ENCODE measurements at places on chromosomes 13 and 19.
A peak's percentile ranks its signal among the peaks of the same experiment; 100 is the strongest.

GRCh38 chr13:62510906-62511655, 1095.4 kb upstream of the PCDH20 start:
- DNase-seq: no peak

DNA sequence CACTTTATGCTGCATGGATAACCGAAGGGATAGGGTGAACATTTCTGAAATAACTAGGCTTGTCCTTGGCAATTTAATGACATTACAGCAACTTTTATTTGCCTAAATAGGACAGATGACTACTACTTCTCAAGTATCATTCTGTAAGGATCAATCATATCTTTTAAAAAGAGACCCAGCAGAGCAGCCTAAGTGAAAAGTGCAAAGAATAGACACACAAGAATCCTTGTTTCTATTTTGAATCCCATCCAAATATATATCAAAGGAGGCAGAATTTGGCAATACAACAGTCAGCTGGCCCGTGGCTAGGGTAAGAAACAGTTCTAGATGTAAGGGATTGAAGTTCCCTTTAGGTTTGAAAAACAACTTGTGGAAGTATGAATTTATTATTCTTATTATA, 6.9 kb downstream of the THSD1 start:
- DNase-seq: no peak

DNA sequence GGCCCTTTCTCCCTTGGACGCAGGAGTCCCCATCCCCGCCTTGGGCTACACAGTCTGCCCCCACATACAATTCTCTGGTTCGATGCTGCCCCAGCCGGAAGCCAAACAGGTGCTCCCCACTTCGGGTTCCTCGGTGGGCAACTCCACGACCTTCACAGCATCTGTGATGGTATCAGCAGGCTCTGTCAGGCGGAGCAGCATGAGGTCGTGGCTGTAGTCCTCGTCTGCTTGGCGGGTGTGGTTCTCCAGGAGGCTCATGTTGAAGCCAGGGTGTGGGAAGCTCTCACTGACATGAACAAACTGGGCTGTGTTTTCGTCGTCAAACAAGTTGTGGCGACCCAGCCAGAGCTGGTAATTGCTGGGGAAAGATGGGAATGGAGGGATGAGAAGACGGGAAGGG, 3.5 kb downstream of the KLK1 start:
- DNase-seq: no peak

GRCh38 chr19:5268801-5269200, 71.8 kb downstream of the PTPRS start:
- no peak for DNase-seq

- DNase-seq: no peak
Measured at GRCh38 chr19:18620902-18621301, 8.2 kb downstream of the TMEM59L start.

DNA sequence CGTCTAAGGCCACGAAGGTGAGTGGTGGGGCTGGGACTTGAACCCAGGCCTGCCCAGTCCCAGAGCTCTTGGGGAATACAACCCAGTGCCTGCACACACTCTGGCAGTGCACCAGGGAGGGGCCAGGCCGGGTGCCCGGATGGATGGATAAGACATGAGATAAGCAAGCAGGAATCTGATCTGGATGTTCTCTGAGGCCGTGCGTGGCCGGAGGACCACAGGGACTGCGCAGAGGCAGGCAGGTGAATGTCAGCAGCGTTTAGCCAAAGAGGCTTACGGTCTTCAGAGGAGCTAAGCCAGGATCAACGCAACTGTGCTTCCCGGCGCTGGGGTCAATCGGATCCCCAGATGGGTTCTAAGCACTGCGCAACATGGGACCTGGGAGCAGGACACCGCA, 1.5 kb downstream of the ZNF787 start:
- no peak for DNase-seq

GRCh38 chr13:113553511-113554332, 30.8 kb upstream of the TFDP1 start:
- DNase-seq: no peak

DNA sequence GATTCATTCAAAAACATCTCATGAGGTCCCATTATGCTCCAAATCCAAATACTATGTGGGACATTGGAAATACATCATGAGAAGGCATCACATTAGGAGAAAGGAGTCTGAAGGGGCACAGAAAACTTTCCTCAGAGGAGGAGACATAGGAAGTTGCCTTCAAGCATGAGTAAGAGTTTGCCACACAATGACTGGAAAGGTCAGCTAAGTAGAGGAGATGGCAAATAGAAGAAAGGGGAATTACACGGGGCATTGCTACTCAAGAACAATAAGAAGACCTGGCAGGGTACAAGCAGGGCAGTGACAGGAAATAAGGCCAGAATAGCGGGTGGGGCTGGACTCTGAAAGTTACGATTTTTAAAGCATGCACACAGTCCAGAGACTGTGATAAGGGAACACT, 231.6 kb downstream of the SPRY2 start:
- no peak for DNase-seq

GRCh38 chr19:48539503-48540096, 12.4 kb upstream of the SULT2B1 start:
- DNase-seq: no peak

DNA sequence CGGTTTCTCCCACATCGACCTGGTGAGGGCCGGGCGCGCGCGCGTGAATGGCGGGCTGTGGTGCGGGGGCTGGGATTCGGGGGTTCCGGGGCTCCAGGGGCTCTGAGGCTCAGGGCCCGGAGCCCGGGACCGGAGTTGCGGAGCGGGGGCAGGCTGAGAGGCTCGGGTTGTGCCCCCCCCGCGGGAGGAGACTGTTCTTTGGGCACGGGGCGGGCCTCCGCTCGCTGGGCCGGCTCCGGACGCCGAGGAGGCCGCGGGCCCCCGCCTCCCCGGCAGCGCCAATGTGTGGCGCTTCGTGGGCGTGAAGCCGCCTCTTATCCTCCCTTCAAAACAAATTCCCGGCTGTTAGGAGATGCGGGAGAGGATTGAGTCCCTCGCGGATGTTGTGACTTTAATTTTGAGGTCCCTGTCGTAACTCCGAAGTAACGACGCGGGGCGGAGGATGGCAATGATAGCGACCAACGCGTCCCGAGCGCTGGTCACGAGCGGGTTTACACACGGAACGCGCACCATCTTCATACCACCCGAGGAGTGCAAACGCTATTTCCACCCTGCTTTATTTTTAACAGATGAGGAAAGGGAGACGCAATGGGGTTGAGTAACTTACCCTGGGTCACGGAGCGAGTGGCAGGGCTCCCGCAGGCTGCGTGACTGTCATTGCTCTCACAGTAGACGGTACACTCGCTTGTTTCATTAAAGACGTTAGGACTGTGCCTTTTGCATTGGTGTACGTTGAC, 536 bp downstream of the UBA2 start:
- peak; percentile 21 for DNase-seq

DNA sequence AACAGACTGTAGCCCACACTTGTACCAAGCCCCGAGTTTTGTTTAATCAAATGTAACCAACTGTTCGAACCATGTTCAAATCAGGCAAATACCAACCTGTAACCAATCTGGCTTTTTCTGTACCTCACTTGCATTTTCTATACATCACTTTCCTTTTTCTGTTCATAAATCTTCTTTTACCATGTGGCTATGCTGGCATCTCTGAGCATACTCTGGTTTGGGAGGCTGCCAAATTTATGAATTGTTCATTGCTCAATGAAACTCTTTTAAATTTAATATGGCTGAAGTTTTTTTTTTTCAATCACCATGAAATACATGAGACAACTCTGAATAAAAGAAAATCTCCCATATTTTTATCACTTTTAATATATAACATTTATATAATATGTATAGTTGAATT, 256.1 kb downstream of the SLITRK6 start:
- DNase-seq: no peak

- no peak for DNase-seq
Measured at GRCh38 chr13:99958406-99959126, 13.0 kb downstream of the ZIC5 start.

DNA sequence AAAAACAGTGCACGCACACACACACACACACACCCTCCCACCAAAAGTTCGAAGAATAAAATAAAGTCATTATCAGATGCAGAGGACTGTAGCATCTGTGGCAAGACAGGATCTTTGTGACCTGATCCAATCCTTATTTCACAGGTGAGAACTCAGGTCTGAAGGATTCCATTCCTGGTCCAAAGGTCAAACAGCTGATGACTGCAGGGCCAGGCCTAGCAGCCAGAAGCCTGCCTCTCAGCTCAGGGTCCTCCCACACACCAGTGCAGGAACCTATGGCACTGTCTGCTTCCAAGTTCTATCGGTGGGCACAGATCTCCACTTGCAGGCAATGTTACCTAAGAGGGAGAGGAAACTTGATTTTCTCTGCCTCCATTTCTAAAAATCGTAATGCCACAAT, 57.5 kb downstream of the SERP2 start:
- no peak for DNase-seq

DNA sequence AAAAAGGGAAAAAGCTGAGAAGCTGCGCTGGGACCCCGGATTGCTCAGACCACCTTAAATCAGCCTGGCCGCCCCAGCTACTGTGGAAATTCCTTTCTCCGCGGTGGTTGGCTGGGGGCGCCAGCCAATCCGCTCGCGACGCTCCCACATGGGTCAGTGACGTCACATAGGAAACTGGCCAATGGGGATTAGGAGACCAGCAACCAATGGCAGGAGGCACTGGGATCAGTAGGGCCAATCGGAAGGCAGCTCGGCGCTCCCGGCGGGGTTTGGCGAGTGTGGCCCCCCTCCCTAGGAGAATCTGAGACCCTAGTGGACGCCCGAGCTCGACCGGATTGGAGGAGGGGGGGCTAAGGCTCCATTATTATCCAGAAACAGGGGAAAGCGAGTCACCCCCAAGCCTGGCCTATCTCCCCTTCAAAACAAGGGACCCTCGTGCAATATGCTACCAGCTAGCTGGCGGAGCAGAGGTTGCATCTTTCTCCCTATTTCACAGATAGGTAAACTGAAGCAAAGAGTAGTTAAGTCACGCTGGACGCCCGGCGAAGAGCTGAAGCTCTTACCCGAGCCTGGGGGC, 6.5 kb upstream of the TLE2 start:
- DNase-seq: peak; percentile 93

- no peak for DNase-seq
Measured at GRCh38 chr13:35736876-35737275, 260.4 kb upstream of the MAB21L1 start.

- DNase-seq: no peak
Measured at GRCh38 chr19:42441049-42441445, 1.7 kb downstream of the CXCL17 start.

GRCh38 chr19:3478409-3479176, 1.7 kb downstream of the SMIM24 start:
- DNase-seq: no peak

DNA sequence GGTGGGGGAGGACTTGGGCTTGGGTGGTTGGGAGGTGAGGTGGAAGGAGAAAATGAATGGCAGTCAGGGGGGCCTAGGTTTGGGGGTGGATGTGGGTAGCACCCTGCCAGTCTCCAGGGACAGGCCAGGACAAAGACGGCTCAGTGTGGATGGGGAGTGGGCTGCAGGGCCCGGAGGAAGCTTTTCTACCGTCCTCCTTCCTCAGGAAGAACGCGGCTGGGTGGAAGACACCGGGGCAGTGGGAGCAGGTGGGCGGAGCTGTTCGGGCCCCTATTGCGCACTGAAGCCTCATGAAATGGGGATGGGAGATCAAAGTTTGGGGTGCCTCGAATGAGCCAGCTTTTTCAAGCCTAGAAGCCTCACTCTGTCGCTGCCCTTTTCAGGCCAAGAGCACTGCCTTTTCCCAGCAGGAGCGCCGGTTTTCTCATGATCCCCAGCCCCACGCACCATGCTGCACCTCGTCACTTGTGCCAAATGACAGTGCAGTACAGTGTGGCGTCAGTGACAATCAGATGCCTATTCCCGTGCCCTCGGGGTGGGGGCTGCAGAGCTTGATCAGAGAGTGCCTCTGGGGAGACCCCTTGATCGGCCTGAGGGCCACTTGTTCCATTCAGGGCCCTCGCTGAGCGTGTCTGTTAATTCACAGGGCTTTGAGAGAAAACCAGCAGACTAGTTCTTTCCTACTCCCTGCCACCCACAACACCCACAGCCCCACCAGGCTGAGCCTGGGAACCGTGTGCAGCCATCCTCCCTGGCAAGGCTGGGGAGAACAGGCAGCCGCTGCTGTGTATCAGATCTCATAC, 1.5 kb downstream of the CALM3 start:
- peak; percentile 53 for DNase-seq

GRCh38 chr13:81540777-81541176, 1199.9 kb upstream of the SPRY2 start:
- no peak for DNase-seq

- no peak for DNase-seq
Measured at GRCh38 chr13:65292488-65292901, 1937.6 kb downstream of the PCDH9 start.

GRCh38 chr13:50990818-50991506, 81.4 kb downstream of the RNASEH2B start:
- DNase-seq: no peak

GRCh38 chr13:74110053-74110452, 24.2 kb downstream of the KLF12 start:
- DNase-seq: no peak

- DNase-seq: peak; percentile 42
Measured at GRCh38 chr19:58519087-58519354, 589 bp downstream of the ZBTB45 start.

- DNase-seq: no peak
Measured at GRCh38 chr13:35769812-35770211, 293.3 kb upstream of the MAB21L1 start.

DNA sequence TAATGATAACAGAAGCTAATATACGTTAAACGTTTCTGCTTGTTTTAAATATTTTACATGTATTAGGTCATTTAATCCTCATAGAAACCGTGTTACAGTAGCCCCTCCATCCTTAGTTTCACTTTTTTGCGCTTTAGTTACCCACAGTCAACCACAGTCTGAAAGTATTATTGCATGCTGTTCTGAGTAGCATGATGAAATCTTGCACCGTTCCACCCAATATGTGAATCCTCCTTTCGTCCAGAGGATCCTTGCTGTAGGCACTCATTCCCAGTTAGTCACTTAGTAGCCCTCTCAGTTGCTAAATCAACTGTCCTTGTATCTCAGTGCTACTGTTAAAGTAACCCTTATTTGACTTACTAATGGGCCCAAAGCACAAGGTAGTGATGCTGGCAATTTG, 257.8 kb downstream of the ENOX1 start:
- no peak for DNase-seq
